GM04504 (cell line): ENCODE measurements at places on chromosomes 12 and 14.

DNA sequence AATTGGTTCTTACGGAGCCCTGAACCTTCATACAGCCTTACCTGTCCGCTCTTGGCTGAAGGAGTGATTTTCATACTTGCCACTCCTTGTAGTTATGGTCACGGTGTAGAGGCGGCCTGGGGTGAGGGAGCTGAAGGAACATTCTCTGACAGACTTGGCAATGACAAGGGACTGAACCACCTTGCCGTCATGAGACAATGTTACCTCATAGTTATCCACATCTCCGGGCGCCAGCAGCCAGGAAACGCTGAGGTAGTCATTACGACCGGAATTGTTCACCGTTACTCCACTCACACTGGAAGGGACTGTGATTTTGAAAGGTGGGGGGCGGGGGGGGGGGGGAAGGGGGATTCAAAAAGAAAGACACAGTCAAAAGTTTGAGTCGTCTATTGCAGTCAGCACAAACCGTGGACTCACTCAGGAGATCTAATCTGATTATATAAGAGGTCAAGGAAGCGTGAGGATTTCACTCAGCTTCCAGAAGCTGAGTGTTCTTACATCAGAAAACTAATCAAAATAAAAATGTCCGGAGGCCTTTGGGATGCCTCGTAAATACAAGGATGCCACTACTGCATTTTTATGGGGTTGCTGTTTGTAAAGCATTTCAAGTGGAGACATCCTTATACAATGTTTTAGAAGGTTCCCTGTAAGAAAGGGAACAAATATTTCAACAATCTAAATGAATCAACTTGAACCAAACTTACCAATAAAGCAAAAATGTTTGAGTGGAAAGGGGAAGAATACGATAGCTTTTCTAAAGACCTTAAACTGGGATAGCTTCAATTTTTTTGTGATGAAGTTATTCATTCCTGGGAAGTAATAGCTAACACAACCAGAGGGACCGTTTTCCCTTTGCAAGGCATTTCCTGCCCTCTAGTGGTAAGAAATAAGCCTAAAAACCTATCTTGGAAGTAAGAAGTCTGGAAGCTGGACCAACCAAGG lies 60.6 kb downstream of the PTPRB start:
- DNase-seq, result peak; percentile 63

DNA sequence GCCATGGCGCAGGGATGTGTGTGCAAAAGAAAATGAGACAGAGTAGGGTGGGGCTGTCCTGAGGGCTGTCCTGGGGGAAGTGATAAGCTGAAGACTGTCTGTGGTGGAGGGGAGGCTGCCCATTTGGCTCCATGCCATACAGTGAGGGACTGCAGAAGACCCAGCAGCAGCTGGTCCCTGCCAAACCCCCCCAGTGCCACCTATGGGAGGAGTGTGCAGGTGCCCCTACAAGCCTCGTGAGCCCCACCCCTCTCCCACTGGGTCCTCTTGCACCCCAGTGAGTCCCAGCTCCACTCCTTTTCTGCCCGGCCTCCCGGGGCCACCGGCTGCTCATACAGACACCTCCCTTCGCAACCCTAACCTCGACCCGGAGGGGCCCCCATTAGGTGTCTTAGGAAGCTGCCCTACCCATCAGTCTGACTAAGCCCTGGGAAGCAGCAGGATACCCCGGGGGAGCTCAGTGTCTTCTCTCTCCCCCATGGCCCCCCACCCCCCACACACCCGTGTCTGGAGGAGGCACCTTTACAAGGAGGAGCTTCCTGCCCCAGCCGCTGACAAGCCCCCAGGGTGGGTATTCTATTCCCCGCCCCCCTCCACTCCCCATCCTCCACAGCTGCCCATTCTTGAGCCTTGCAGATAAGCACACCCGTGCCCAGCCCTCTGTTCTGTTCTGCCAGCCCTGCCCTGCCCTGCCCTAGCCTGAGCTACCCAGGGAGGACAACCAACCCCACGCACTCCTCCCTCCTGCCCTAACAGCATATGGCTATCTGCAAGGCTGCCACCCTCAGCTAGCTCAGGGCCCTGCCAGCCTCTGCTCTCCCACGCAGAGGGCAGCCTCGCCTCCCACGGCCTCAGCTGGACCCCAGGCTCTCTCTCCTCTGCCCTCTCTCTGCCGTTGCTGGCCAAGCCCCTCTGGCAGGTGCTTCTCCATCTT lies 41.9 kb downstream of the SLC6A12 start:
- no peak for DNase-seq

DNA sequence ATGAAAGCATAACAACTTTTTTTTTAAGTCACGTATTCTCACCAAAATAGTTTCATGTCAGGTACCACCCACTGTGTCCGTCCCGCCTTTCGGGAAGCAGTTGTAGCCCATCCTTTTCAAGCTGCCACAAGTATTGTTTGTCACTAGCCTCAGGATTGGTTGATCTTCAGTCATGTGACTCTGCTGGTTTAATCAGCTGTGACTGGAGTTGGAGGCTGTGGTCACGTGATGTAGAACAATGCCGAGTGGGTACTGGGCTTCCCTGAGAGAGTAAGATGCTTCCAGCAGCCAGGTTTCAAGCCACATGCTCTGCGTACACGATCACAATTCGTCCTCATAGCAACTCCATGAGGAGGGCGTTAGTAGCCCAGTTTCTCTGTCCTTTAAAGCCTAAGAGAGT lies 83.0 kb upstream of the WSCD2 start:
- no peak for DNase-seq

DNA sequence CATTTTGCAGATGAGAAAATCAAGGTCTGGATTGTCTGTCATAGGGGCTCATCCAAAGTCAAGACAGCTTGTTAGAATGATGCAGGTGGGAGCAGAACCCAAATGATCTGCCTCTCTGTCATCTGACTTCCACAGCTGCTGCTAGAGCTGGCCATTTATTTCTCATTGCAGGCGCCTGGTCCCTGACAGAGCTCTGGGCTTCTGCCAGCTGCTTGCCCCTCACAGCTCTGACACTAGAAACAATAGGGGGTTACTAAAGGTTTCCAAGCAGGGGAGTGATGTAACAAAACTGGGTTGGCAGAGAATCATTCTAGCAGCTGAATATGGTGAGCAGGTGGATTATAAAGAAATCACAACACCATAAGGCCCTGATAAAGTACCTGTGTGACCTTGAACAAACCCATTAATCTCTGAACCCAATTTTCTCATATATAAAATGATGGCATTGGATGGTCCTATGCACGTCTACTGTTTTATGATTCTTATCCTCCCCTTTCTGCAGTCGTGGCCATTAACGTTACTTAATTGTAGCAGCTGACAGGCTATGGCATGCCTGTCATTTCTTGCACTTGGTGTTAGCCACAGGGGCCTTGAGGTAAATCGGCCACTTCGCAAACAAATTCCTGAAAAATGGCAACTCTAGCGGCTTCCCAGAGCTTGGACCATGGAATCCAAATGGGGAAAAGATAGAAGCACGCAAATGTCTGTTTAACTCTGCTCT lies 134.6 kb downstream of the RMST start:
- DNase-seq, result no peak

GRCh38 chr14:36818246-36818645 lies 156.6 kb downstream of the PAX9 start:
- DNase-seq, result peak; percentile 7

GRCh38 chr12:47244835-47245234 lies 165.1 kb upstream of the AMIGO2 start:
- no peak for DNase-seq

DNA sequence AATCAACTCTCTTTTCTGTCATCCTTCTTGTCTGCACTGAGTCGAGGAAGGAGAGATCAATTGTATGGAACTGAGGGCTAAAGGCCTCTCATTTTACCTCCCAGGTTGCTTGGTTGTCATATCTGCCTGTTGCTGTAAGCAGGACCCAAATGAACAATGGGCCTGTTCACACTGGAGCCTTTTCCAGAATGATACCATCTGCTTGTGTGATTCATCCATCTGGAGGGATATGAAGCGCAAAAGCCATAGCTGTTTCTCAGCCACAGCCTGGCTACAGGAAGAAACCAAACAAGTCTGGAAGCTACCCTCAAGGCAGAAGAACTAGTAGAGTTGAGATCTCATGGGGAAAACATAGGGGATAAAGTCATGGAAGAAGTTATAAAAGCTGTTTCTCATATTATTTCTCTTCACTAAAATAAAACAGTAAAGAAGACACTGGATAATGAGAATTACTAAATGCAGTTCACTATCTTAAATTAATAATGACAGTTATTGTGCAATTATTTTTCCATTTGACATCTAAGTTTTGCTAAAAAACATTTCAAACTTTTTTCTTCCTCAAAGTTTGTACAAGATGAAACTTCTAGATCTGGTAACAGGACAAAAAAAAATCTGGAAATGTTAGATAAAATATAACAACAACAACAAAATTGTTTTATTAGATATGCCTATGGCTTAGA lies 106.3 kb downstream of the SPTSSA start:
- DNase-seq, result peak; percentile 51

GRCh38 chr14:68622856-68623255 lies 170.0 kb downstream of the ZFP36L1 start:
- no peak for DNase-seq

- DNase-seq, result no peak
These were observed 5.8 kb downstream of the ADCK1 start for GRCh38 chr14:77805706-77806105.

- DNase-seq, result no peak
These were observed 23.8 kb downstream of the ATP6V1D start for GRCh38 chr14:67335781-67336180.

DNA sequence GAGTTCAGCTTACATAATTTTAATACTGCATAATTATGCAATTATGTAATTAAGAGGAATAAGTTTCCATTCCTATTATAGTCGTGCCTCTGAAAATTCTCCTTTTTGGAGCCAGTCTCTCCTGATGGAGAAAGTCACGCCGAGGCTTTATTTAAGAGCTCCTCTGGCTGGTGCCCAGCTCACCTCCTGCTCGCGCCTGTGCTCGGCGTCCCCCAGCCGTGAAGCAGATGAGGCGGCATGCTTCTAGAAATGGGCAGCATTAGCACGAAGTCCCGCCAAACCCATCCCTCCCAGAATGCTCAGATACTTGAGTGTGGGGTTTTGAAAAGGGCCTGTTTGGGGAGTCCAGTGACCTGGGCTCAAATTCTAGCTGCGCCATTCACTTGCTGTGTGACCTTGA lies 153.0 kb downstream of the PHETA1 start:
- no peak for DNase-seq

DNA sequence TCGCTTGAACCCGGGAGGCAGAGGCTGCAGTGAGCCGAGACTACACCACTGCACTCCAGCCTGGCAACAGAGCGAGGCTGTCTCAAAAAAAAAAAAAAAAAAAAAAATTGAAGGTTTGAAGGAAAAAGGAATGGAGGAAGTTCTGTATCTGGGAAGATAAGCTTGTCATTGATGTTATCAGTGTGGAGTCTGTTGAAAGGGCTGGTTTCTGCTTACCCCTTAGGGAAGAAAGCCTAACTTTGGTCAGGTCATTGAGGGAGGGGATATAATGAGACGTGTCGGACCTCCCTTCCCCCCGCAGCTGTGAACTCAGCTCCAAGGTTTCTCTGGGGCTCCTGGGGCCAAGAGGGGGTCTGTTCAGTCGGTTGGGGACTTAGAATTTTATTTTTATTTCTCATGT lies 16.4 kb downstream of the DAO start:
- no peak for DNase-seq

GRCh38 chr12:11705010-11705409 lies 55.5 kb downstream of the ETV6 start:
- peak; percentile 72 for DNase-seq

DNA sequence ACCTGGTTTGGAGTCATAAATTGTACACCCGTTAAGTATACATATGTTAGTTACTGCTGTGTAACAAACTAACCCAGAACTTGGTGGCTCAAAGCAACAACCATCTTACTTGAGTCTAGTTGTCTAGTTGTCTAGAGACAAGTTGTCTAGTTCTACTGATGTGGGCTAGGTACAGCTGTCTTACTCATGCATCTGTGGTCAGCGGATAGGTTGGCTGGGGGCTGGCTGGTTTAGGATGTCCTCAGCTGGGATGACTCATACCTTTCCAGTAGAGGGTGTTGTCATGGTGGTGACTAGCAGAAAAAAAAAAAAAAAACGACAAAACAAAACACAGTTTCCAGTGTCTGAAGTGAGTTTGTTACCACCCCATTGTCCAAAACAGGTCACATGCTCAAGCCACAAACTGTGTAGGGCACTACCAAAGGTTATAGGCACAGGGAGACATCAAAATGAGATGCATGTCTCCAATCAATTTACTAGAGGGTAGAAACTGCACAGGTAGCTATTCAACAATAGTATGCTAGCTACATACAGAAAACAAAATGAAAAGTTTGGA lies 680.3 kb downstream of the MED13L start:
- DNase-seq, result peak; percentile 27

GRCh38 chr14:89325959-89326358 lies 91.1 kb downstream of the FOXN3 start:
- DNase-seq, result no peak

DNA sequence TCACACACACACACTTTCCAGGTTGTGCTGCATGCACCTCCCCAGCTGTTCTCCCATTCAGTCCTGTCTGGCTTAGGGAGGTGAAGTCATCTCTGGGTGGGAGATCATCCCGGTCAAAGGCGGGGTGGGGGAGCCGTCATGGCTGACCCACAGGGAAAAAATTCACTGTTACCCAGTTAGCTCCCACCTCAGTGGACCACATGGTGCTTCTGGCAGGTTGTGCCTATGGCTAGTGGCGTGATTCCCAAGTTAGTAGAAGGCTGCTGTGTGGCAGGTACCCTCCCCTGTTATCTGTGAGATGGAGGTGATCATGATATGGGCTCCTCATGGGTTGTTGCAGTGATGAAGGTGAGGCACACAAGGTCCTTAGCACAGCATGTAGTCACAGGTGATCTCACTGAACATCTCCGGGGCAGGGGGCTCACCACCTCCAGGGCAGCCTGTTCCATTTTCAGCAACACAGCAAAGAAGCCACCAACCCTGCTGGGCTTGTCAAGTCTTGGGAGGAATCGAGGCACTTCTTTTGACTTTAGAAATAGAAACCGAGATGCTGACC lies 154.9 kb upstream of the CCND2 start:
- no peak for DNase-seq

DNA sequence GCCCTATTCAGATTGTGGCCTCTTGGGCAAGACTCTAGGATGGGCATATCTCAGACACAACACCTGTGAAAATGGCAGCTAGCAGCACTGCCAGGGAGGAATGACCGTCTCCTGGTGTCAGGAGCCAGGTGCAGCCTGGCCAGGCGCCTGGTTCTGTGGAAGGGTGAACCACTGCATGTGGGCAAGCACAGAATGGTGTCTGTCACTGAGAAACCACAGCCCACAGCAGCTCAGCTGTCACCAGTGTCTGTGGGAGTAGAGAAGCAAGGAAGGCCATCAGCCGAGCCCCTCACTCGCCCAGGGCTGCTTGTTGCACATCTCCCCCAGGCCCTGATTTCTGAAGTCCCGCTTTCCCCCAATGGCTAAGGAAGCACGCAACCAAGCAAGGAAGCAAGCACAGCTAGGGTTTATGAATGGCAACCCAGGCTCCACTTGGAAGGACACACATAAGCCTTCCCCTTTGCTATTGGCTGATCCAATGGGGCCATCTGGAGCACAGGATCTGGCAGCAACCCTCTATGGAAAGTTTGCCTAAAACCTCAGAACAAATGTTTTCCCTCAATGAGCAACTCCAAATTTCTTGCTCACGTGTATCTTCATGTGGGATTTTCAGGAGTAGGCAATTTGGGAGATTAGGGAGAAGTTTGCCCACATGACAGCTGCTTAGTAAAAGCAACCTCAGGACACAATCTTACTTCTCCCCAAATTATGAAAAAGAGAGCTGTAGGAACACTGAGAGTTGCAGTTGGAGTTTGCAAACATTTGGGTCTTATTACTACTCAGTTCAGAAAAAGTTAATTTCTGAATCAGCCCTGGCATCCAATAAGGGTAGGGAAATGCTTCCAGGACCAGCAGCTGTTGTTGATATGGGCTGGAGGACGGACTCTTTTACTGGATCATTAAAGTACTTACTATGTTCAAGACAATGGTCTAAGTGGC lies 44.7 kb downstream of the GPHB5 start:
- no peak for DNase-seq
